ENCODE measurements at places on chromosomes 1 and 21. TPM values are rescaled to one million over a fixed set of nuclear protein-coding genes. Genes with fewer than 3 reads are reported as not detected.

DNA sequence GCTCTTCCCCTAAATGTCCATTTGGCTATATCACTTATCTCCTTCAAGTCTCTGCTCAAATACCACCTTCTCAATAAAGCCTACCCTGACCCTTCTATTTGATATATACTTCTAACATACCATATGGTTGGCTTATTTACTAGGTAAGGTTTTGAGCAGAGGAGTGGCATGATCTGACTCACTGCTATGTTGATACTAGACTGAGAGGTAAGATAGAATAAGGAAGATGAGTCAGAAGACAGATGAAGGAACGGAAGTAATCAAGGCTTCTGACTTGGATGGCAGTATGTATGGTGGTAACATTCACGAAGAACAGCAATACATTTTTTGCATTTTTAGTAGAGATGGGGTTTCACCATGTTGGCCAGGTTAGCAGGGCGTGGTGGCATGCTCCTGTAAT, 4.8 kb upstream of the HRNR start:
- no peak for DNase-seq

DNA sequence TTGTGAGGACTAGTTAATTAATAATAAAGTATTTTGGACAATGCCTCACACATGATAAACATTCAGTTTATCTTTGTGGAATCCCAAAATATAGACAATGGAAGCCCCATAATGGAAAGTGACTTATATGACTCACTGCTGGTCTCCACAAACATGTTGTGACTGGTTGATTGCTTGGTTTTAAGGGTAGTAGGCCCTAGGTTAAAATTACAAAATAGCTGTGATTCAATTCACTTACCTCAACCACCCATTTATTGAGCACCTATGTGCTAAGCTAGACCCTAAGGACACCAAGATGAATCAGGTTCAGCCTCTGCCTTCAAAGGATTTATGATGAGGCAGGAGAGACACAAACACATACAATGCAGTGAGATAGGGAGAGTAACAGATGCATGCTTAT, 42.4 kb downstream of the KANK4 start:
- DNase-seq, result no peak

Gene KANK4
- total RNA-seq, result not detected

GRCh38 chr1:101316256-101316655, 79.4 kb downstream of the S1PR1 start:
- no peak for DNase-seq

Gene AQP10
- total RNA-seq, result 0.24 TPM

GRCh38 chr1:240829487-240829886, 217.5 kb upstream of the GREM2 start:
- no peak for DNase-seq

Gene NUDT4B
- total RNA-seq, result 6.1 TPM

DNA sequence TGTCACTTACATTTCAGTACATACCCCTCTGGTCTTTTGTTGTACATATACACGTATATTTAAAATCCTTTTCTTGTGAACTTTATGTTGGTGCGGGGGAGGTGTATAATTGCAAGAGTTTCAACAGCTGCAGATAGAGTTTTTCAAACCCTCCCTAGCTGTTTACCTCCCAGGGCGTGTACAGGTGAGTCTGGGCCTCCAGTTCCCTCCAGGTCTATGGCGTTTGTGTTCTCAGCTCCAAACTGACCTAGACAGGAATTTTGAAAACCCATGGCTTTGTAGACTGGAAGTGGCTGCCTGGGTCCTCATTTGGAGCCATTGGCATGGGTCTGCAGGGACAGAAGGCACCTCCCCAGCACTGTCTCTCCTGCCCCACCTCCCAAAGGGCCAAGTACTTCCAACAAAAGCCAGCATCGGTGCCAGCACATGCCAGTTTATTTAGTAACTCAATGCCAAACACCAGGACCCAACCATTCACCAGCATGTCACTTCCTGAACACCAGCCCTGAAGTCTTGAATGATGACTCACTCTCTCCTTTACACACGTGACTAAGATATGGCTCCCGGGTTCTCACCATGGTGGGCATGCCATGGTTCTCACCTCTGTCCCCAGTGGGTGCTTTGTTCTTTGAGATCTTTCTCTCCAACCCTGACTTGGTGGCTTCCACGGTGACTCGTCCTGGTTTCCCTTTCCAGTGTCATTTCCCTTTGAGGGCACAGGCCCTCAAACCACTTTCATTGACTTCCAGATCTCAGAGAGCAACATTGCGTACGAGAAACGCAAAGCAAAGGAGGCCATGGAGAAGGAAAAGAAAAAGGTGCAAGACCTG, 57.3 kb upstream of the EFHD2 start:
- no peak for DNase-seq

DNA sequence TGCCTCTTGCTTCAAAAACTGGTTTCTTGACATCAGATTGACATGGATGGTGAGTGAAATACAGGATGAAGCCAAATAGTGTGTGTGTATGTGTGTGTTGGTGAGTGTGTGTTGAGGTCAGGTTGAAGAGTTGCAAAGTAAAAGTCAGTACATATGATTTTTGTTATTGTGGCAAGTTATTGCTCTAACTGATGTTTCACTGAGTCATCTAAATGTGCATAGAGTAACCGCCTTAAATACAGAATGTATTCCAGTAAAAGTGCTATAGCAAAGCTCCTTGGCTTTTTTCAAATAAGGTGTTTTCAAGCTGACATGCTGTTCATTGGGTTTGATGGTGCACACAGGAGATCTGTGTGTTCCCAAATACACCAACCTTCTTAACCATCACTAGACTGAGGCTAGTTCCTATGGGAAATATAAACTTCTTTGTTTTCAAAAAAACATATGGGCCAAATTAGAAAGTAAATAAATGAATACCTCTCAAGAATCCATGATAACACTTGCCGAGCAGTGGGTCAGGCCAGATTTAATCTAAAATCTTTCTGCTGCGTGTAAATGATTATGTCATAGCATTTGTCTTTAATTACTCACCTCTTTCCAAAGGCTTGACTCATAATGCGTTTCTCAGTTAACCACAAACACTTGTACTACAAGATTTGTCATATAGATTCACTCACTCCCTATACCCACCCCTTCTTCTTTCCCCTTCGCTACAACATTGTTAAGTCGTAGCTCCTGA, 151.1 kb downstream of the LYPLAL1 start:
- no peak for DNase-seq

DNA sequence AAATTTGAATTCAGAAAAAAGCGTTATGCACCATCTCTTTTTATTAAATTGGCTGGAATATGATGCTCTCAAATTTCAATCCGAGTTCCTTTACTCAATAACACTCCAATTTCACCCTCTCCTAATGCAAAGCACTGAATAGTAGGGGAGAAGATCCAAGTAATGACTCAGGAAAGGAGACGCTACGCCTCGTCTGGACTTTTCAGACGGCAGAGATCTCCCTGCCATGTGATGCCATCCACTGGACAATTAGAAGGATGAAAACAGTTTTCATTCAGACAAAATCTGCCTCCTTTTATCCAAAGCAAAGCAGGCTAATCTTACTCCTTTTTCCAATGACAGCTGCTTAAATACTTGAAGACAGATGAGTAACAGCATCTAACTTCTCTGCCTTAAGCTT, 242.4 kb upstream of the GREM2 start:
- no peak for DNase-seq

DNA sequence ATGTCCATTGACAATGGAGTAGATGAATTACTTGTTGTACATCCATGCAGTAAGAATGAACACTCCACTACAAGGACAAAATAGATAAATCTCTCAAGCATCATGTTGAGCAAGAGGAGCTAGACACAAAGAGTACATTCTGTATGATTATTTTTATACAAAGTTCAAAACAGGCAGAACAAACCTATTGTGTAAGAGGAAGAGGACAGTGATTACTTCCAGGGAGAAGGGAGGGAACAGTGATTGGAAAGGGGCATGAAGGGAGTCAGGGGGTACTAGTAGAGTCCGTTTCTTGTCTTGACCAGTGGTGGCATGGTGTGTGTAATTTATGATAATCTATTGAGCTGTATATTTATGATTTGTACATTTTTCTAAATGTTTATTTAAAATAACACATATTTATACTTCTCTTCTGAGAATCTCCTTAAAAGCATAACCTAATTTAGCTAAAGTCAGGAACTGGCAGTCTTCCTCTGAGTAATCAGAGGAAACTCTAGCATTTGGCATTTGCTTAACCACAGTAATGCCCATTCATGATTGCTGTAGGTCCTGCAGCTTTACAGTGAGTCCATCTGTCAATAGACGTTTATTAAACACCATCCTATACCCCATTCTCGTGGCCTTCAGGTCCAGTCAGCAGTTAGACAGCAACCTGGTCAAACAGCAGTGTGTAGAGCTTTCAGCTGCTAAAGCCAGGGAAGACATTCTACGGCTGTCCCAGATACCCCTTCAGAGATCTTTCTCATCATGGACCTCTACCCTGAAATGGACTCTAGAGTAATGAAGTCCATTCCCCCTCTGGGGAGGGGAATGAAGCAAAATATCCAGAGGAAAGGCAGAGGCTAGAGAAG, 114.1 kb upstream of the GALNT2 start:
- no peak for DNase-seq

- DNase-seq, result no peak
Measured at GRCh38 chr1:14111121-14111520, 411.1 kb downstream of the PRDM2 start.

Gene LENEP
- total RNA-seq, result 0.74 TPM
